ENCODE measurements at places on chromosomes 13 and 19.
A peak's percentile ranks its signal among the peaks of the same experiment; 100 is the strongest.

DNA sequence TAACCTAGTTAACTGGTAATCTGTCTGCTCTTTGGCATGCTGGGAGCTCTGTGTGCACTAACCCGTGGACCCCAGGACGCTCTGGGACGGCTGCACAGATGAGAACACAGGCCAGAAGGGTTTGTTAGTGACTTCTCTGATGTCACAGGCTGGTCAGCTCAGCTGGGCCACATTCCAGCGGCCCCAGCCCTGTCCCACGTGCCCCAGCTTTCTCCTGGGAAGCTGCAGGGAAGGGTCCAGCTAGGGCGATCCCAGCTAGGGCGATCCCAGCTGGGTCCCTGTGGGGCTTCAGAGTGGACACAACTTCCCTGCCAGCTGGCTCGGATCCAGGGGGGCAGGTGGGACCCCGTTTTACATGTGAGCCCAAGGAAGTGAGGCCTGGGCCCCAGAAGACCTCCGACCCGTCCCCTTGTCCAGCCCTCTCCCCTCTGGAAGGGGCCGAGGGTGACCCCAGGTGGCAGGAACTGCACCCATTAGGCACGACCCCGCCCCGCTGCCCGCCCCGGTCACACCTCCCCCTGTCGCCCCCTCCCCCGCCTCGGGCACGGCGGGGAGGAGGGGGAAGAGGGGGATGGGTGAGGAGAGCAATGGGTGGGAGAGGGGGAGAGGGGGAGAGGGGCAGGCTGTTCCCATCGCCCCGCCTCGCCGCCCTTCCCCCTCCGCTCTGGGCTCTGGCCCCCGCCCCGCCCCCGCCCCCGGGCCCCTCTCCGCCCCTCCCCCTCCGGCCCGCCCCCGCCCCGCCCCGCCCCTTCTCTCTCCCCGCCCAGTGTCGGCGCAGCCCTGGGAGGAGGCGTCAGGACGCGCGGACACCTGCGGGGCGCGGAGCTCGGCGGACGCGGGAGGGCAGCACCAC is 75.2 kb upstream of the MCF2L start:
- no peak for DNase-seq

DNA sequence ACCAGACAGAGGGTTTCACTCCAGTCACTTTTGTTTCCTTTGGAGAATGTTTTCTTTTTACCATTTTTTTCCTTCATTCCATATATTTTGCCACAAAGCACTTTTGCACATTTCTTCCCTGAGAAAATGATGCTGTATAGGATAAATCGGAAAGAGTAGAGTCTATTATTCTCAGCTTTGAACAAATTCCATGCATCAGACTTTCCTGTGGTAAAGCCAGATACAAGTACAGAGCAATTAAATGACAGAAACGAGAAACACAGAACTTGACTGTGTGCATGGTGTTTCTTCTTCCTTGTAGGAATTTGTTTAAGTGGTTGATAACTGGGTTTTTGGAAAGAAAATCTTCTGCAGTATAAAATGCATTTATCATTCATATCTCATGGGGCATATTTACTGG is 107.4 kb upstream of the CSNK1A1L start:
- DNase-seq: no peak

DNA sequence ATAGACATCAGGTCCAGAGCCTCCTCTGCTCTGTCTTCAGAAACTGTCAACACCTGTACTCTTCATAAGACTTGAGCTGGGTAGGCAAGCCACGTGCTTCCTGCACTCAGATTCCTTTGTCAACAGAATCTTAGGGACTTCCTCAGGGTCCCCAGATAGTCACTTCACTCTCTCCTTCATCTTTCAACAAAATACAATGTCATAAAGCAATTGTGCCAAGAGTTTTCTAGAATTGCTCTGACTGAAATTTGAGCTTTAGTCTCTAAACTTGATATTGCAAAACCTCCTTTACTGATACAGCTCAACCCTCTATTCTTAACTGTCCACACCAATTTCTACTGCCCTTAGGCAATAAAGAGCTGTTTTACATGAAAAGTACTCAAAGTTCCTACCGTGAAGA is 179.9 kb downstream of the IRS2 start:
- no peak for DNase-seq

DNA sequence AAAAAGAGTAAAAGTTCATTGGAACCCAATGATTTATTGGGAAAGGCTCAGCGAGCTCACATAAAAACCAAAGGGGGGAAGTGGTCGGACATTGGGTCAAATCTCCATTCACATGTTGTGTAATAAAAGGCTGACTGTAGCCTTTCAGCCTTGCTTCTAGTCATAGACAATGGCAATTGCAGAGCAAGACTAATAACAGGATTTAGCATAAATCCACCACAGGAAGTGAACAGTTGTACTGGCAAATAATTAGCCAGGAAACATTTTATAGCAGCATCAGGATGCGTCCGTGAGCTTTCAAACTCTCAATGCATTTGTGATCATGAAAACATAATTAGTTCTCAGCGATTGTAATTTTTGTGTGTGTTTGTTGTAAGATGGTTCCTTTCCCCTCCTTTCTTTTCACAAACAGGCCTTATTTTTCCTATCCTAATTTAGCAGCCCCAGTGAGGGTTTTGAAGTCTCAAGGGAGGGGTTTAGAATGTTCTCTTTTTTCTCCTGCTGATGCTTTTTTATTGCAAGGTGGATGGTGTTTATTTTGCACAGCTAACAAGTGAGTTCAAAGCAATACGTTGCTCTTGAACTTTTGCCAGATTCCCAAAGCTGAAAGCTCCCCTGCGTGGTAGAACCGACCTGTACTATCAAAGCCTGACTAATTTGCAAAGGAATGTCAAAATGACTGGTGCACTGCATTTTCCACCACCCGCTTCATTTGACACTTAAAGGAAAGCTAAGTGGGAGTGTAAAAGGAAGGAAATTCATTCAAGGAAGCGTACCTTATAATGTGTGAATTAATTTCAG is 105.6 kb downstream of the SPRY2 start:
- no peak for DNase-seq

DNA sequence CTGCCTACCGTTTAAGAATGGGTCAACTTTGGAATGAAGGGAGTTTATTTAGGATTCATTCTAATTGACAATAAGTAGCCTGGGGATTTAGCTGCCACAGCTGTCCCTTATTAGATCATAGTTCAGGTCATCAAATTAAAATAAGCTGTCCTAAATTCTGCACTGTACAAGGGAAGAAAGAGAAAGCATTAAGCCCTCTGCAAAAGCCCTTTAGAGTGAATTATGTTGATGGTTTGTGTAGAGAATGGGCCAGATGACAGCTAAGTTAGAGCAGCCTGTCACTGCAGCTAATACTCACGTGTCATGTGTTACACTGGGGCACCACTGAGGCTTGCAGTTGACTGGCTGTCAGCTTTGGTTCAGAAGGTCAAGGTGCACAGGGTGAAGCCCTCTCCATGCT is 737.1 kb upstream of the SLC10A2 start:
- DNase-seq: no peak

- no peak for DNase-seq
These were observed 19.9 kb downstream of the ZNF574 start for GRCh38 chr19:42095814-42096230.

DNA sequence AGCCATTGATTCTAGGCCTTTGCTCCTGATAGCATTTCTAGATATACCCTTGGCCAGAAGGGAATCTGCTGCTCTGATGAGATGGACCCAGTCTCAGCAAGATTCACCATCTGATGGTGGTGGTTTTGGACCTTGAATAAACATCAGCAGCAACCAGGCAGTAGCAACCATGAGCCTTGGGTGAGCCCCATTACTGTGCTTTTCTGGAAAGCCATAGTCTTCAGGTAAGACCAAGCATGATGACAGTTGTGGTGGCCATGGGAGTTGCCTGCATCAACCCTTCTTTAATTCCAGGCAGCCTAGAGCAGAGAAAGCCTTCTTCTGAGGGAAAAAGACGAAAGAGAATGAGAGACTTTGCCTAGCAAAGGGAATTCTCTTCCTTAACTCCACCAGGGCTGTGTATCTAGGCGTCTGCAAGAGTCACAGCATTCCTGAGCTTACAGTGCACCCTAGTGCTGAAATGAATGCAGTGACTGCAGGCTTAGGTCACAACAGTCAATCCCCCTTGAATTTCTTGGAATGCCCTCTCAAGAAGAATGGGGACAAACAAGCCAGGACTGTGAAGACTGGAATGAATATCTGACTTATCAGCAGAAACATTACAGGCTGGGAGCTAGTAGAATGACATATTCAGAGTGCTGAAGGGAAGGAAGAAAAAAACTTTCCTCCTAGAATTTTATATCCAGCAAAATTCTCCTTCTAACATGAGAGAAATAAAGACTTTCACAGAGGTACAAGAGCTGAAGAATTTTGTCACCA is 942.4 kb upstream of the PCDH20 start:
- DNase-seq: no peak

GRCh38 chr13:111116856-111117255 is 1.7 kb downstream of the ARHGEF7 start:
- DNase-seq: no peak

DNA sequence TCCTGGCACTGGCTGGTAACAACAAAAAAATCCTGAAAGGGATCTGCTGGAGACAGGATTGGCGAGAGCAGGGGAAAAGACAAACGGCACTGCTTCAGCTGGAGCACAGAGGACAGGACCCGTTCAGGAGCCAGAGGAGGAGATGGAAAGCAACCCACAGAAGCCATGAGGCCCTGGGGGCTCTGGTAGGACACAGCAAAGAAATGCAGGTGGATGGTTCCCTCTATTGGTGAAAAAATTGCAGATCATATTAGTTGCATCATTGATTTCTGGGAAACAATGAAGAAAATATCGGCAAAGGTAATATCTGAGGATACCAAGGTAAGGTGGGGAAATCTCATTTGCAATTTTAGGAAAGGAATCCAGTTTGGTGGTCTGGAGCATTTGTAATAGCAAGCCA is 25.7 kb upstream of the TPP2 start:
- DNase-seq: peak; percentile 16

DNA sequence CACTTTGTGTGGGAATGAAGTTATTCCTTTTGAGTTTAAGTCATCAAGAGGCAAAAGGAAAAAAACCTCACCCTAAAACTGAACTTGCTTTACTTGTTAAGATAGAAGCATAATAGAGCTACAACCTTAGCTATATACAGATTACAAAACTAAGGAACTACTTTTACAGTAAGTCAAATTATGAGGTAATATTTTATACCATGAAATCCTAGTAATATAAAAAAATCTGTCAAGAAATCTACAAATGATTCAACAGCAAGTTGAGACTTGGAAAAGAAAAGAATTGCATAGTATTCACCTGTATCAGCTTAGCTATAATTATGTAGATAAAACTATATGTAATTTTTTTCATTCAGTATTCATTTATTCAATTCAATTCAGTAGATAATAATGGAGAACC is 335.3 kb downstream of the KLF5 start:
- no peak for DNase-seq

DNA sequence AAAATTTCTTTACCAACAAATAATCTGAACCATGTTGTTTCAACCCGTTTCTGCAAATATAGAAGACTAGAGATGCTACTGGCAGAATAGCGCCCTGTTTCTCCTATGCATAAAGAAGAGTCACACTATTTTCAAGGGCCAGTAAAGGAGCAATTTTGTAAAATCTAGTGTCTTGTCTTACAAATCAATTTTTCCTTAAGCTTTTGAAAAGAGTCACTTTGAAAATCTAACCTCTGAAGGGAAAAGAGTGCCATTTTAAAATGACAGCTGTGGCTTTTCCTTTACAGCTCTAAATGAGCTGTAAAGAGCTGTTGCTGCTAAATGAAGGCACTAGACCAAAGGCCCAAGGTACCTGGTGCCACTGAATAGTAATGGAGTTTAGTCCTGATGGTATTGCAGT is 16.9 kb upstream of the GTF2F2 start:
- DNase-seq: no peak

- no peak for DNase-seq
These were observed 5.9 kb upstream of the SLC7A10 start for GRCh38 chr19:33231511-33231910.

GRCh38 chr13:20288561-20288960 is 56.4 kb upstream of the GJB6 start:
- no peak for DNase-seq

DNA sequence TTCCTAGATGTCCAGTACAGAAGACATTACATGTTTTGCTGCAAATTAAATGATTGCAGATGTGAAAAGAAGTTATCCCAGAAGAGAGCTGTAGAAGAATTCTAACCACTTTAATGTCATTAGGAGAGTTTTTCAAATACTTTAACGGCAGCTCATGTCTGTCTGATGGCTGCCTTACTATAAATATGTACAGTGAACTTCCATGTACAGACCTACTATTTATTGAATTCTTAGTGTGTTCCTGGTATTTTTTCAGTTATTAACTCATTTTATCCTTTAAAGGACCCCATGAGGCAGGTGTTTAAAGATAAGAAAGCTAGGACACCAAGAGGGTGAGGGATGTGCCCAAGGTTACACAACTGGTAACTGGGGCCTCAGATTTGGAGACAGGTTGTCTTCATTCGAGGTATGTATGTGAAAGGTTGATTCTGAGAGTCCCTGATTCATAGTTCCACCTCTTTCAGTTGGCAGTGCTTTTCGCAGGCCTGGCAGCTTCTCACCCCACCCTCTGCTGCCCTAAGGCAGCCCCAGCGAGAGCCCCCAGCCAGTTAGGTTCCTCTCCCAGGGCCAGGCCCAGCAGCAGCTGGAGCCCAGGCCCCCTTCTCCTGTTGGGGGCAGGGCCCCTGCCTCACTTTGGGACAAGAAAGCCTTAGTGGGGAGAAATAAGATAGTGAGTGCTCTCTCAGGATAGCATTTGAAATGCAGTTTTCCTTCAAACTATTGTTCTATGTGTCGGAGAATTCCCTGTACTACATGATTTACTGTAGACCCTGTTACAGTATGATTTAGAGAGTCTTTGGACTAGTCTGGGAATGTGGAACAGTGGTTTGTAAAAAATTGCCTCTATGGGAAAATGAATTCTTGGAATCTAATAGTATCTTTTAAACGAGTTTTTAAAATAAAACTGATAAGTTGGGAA is 67.7 kb upstream of the TEX29 start:
- DNase-seq: no peak

- DNase-seq: no peak
These were observed 10.5 kb downstream of the DDX39A start for GRCh38 chr19:14408491-14409145.

GRCh38 chr19:55320844-55321419 is 4.2 kb downstream of the TMEM150B start:
- no peak for DNase-seq

GRCh38 chr13:28333204-28333881 is 161.6 kb downstream of the FLT1 start:
- DNase-seq: no peak

DNA sequence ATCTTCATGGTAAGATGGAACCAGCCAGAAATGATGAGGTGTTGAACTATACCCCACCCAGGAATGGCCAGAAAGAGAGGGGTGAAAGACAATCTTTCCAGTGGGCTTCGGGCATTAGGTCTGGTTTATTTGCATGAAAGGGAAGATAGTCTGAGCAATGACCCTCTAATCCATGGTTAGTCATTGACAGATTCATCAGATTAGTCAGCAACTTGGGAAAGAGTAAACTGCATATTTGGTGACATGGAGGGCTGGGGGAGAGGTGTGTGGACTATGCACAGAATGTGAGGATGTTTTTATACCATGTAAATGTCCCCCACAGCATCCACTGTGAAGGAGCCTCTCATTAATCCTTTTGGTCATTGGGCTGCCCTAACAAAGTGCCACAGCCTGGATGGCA is 30.1 kb upstream of the USP12 start:
- no peak for DNase-seq
